ENCODE measurements at places on chromosomes 4 and X. TPM values are rescaled to one million over a fixed set of nuclear protein-coding genes. Genes with fewer than 3 reads are reported as not detected.

Gene CLCN3
- total RNA-seq = 18.6 TPM

Gene F9
- total RNA-seq = not detected

Gene FRMD7
- not detected for total RNA-seq

Gene MAPK10
- 0.50 TPM for total RNA-seq

Gene MAGEA10
- 0.07 TPM for total RNA-seq

Gene HPF1
- total RNA-seq = 19.4 TPM

Gene GSX2
- total RNA-seq = not detected

Gene PABPC5
- 0.08 TPM for total RNA-seq

Gene GAGE2A
- total RNA-seq = not detected

Gene EXOC1L
- not detected for total RNA-seq

Gene C4orf51
- total RNA-seq = not detected

Gene ZCCHC12
- total RNA-seq = 0.21 TPM

Gene ZDHHC15
- total RNA-seq = not detected

Gene CXorf65
- not detected for total RNA-seq

Gene FSTL5
- not detected for total RNA-seq

Gene HERC5
- 3.6 TPM for total RNA-seq

Gene HS3ST1
- 0.90 TPM for total RNA-seq

Gene DMRTC1
- total RNA-seq = not detected

Gene SYTL4
- total RNA-seq = 3.8 TPM

Gene ANK2
- 1.2 TPM for total RNA-seq

Gene OR13H1
- not detected for total RNA-seq

Gene CITED1
- total RNA-seq = 1.5 TPM

Gene DDX53
- total RNA-seq = not detected

Gene FREM3
- total RNA-seq = not detected

Gene RASL11B
- not detected for total RNA-seq

Gene DOK7
- 0.30 TPM for total RNA-seq

Gene SHOX
- not detected for total RNA-seq

Gene HDX
- total RNA-seq = 1.6 TPM

Gene DUX4
- not detected for total RNA-seq

Gene FAM114A1
- 38.5 TPM for total RNA-seq

Gene CXorf51B
- not detected for total RNA-seq

Gene FAM236C
- not detected for total RNA-seq

Gene PAGE5
- total RNA-seq = not detected

Gene MAGEB1
- not detected for total RNA-seq

Gene STATH
- total RNA-seq = not detected

Gene RIBC1
- total RNA-seq = 0.64 TPM

Gene CCSER1
- not detected for total RNA-seq

Gene TBX22
- not detected for total RNA-seq

Gene TENT5D
- not detected for total RNA-seq

Gene COL25A1
- not detected for total RNA-seq

Gene DAPP1
- total RNA-seq = not detected

Gene GPR34
- 0.14 TPM for total RNA-seq

Gene PHOX2B
- total RNA-seq = not detected

Gene WFS1
- 13.6 TPM for total RNA-seq

Gene USP51
- 0.57 TPM for total RNA-seq

Gene RTL9
- 0.08 TPM for total RNA-seq

Gene LIMCH1
- total RNA-seq = 39.7 TPM

Gene F8
- total RNA-seq = 4.3 TPM

Gene GAGE12E
- not detected for total RNA-seq

Gene TRIM61
- not detected for total RNA-seq

Gene TGIF2LX
- not detected for total RNA-seq

Measured in A549 treated with GW870086 at 1 μM for 4 hours (cell line).